SK-N-MC (cell line): ENCODE measurements at places on chromosomes 6 and 20.
A peak's percentile ranks its signal among the peaks of the same experiment; 100 is the strongest.

DNA sequence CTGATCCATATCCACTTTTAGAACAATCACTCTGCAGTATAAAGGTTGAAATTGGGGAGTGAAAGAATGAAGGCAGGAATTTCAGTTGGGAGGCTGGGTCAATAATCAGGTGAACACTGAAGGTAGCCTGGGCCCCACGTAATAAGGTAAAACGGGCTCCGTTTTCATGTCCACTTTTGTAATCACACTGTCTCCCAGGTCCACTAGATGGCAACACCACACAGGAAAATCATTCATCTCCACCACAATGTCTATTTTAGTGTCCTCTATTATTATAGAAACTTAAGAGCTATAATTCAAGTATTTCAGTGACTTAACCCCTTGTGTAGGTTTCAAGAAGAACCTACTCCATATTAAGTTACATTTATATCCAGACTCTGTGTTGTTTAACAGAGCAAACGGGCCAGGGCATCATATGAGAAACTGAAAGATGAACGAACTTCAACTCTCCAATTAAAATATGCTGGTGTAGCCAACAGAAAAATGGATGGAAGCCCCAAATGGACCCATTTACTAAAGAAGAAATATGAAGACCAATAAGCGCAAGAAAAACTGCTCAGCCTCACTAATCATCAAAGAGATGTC lies 45.9 kb upstream of the MC3R start:
- no peak for DNase-seq

- peak; percentile 8 for DNase-seq
Observed at GRCh38 chr6:123276546-123276980, 280.5 kb downstream of the CLVS2 start.

GRCh38 chr6:142900227-142900971 lies 44.6 kb downstream of the HIVEP2 start:
- peak; percentile 26 for DNase-seq

GRCh38 chr20:6519556-6519955 lies 247.9 kb upstream of the BMP2 start:
- no peak for DNase-seq

- DNase-seq, result no peak
Observed at GRCh38 chr20:61902221-61902869, 163.3 kb downstream of the TAF4 start.

- peak; percentile 45 for DNase-seq
Observed at GRCh38 chr6:30955367-30956042, 14.7 kb downstream of the MUCL3 start.

DNA sequence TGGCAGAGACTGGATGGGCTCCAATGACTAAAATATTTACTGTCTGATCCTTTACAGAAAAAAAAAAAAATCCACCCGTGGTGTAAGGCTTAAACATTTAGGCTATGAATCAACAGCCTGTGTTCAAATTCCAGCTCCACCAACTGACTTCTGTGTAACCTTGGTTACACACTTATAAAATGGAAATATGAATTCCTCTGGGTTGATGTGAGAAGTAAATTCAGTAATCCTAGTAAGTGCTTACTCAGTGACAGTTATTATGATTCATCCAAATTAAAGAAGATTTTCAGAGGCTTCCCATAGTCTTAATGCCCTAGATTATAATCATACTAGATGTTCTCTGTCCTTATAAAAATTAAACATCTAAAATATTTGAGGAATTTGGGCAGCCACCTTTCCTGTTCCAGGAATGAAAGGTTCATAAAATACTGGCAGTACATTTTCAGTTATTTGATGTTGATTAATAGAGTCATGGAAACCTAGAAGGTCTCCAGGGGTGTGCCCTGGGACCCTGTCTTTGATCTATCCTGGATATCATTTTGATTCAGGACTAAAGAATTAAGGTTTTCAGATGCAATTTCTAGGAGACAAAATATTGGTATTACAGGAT lies 180.3 kb upstream of the ZNF217 start:
- no peak for DNase-seq

- DNase-seq, result no peak
Observed at GRCh38 chr6:33710296-33711121, 991 bp downstream of the UQCC2 start.

DNA sequence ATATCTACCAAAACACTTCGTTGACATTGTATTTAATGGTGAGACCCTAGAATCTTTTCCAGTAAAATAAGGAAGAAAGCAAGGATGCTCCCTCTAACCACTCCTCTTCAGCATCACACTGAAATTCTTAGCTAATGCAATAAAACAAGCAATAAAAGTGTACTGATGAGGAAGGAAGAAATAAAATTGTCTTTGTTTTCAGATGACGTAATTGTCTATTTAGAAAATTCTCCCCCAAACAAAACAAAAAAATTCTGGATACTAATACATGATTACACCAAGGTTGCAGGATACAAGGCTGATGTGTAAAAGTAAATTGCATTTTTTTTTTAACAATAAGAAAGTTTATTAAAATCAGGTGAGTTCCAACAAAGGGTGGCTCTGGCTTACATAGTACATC lies 205.0 kb upstream of the SSTR4 start:
- no peak for DNase-seq
